T-cell (primary cell): ENCODE measurements at places on chromosomes 1 and 21.

DNA sequence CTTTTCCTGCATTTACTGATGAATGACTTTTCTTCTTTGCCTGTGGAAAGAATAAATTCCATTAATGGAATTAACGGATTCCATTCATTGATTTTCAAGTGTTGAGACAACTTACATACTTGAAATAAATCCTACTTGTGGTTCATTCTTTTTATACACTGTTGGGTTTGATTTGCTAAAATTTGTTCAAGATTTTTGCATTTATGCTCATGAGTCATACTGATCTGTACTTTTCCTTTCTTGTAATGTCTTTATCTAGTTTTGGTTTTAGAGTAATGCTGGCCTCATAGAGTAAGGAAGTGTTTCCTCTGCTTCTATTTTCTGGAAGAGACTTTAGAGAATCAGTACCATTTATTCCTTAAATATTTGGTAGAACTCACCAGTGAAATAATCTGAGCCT, 14.4 kb downstream of the UROD start:
- no peaks in the 10 kb centered on the region for H3K27me3 ChIP-seq
- H3K4me1 ChIP-seq = no peaks in the 10 kb centered on the region
- no peak overlapping the region for H3K27ac ChIP-seq
- H3K4me3 ChIP-seq = no peak overlapping the region

DNA sequence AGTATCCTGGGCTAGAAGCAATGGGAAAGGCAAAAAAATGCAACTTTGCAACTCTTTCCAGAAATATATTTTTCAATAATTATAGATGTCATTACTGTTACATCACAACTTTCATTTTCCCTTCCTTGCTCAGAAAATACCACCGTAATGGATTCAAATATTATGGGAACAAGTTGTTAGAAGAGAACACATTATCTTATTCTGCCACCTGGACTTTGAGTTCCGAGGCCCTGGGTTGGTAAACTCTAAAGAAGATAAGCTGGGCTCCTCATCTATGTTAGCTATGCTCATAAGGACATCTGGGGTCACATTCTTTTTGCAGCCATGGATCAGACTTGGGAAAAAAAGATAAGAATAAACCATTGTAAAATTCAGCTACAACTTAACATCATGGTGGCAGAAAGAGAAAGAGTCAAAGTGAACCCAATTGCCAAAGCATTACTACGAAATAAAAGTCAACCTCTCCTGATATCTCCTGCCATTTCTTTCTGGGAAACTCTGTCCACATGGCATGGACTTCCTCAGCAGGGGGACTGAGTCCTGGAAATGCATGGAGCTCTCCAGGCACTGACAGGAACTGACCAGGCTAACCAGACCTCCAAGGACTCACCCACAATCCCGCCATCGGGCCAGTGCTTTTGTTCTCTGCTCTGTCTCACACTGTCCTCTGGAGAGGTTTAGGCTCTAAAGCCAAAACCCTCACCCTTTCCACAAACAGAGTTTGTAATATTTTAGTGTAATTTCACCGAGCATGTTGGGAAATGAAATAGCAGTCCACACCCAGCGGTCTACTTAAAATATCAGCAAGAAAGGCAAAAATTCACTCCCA, 499.1 kb upstream of the RUNX1 start:
- no peak for DNase-seq
- no peak overlapping the region for H3K27ac ChIP-seq
- H3K4me1 ChIP-seq = no peaks in the 10 kb centered on the region
- H3K36me3 ChIP-seq = no peaks in the 10 kb centered on the region
- no peak overlapping the region for H3K4me3 ChIP-seq

GRCh38 chr1:74513411-74514300, 1.2 kb upstream of the LRRC53 start:
- H3K27ac ChIP-seq = no peak overlapping the region
- no peak for DNase-seq
- no peaks in the 10 kb centered on the region for H3K4me1 ChIP-seq
- H3K36me3 ChIP-seq = no peaks in the 10 kb centered on the region
- no peak overlapping the region for H3K4me3 ChIP-seq

GRCh38 chr1:197471248-197471985, 203.4 kb downstream of the CRB1 start:
- no peak overlapping the region for H3K27ac ChIP-seq
- H3K27me3 ChIP-seq = no peaks in the 10 kb centered on the region
- no peak overlapping the region for H3K4me3 ChIP-seq
- no peaks in the 10 kb centered on the region for H3K4me1 ChIP-seq
- no peak for DNase-seq
